ENCODE measurements at places on chromosomes 7 and 10.

- no peak for DNase-seq
Observed at GRCh38 chr7:415646-416525, 103.8 kb downstream of the PDGFA start.

DNA sequence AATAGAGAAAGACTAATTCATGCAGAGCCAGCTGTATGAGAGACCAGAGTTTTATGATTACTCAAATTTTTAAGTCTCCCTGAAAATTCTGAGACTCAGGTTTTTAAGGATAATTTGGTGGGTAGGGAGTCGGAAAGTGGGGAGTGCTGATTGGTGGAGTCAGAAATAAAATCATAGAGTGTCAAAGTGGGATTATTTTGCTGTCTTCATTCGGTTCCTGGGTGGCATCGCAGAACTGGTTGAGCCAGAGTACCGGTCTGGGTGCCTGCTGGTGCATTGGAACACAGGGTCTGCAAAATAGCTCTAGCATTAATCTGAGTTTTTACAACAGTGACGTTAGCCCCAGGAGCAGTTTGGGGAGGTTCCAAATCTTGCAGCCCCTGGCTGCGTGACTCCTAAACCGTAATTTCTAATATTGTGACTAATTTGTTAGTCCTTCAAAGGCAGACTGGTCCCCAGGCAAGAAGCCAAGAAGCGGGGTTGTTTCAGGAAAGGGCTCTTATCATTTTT is 32.4 kb downstream of the GPRIN2 start:
- DNase-seq = no peak

GRCh38 chr7:155752756-155753445 is 59.4 kb downstream of the SHH start:
- no peak for DNase-seq

DNA sequence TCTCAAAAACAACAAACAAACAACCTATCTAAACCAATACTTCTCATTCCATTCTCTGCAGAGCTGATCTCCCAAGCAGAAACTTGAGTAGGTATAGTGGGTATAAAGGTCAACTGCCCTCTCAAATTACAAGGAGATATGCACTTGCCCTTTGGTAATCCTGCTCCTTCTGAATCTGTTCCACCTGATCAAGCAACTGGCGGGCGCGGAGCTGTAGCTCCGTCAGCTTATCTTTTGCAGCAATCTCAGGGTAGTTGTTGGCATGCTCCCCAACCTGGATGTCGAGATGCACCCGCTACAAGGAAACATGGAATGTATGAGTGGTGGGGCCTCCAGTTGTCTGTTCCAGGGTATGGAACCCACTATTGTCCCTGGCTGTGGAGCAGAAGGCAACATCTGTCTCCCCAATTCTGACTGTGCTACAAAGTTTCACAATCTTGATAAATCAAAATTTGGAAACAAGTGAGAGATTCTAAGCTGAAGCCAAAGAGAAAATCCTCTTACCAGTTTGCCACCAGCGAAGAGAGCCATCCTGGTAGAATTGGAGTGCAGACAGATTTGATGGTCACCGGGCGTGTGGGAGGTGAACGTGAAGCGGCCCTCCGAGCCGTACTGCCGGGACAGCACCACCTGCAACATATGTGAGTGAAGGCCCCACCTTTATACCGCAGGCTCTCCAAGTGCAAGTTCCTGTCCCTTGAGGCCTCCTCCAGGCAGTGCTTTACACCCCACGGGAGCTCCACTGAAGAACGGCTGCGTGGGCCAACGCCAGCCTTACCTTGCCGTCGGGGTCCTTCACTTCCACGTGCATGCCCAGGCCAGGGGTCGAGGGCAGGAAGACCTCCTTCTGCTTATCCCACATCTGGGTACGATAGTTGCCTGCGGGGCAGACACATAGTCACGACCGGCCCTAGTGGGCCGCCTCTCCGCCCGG is 819 bp downstream of the TMED4 start:
- no peak for DNase-seq

DNA sequence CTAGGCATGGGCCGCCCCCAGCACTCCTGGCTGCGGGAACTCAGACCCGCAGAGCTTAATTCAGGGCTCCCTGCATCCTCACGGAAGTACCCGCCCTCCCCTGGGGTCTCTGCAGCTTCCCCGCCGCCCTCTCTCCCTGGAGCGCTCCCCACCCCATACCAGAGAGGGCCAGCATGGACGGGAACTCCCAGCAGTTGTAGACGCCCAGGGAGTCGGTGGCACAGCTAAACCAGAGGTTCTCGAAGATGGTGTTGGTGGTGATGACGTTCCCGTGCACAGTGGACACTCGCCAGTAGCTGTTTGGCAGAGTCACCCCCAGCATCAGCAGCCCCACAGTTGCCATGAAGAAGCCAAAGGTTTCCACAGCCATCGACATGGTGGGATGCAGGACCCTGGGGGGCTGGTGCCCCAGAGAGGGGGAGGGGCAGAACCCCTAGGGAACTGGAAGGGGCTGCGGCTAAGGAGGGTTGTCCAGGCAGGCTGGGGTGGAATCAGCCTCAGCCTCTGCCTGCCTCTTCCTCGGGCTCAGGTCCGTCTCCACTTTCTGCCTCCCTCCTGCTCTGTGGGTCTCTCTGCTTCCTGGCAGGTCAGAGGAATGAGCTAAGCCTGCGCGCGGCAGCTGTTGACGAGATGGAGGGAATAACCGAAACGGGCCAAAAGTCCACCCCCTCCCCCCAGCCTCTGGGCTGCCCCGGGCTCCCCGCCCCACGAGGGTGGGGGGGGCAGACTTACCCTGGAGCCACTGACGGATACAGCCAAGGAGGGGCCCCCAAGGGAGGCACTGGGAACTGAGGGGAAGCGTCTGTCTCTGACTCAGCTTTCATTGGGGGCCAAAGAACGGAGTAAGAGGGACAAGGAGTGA is at the start of gene CLDN15:
CLDN15 (minus strand) TSS at position 597 of the 862 bp plus-strand sequence; CDS start at position 376, 221 bp downstream.
- no peak for DNase-seq

DNA sequence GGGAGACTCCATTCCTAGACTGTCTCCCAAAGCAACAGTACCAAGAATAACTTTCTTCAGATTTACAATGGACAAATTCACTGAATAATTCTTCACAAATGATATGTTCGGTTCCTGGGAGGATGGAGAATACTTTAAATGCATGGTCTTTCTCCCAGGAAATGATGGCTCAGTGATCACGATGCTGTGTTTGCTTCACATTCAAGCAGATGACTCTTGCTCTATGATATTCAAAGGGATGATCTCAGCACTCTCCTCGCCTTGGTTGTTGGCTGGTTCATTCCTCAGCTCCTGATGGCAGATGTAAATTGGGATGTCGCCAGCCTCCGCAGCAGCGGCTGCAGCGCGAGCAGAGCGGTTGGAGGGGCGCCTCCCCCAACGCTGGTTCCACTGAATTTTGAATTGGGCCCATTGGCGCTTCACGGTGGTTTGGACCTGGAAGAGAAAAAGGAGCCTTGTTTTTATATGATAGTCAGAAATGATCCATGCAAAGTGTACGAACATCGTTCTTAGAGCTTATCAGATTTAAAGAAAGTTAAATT is 148.3 kb downstream of the CALCR start:
- DNase-seq = no peak

DNA sequence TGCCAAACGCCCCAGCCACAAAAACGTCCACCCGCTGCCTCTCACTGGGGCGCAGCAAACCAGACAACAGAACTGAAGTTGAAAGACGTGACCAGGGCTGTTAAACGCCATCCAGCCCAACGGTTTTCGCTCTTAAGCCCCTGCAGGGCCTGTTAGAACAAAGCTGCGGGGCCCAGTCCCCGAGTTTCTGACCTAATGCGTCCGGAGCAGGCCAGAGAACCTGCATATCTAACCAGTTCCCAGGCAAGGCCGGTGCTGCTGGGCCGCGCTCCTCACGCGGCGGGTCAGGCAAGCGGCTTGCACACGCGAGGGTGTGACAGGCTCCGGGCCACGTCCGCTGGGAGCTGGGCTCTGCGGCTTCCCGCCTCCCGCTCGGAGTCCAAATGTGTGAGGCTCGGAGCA is 87.0 kb downstream of the PTPRN2 start:
- DNase-seq = no peak

Measured in T-helper 17 cell (primary cell).